Stimulated activated naive CD4-positive, alpha-beta T cell treated with Interleukin-2 at 50 U/mL for 16 hours (primary cell): ENCODE measurements at places on chromosomes 1 and 21.

- no peak for DNase-seq
Measured at GRCh38 chr1:3241673-3242407, 172.8 kb downstream of the PRDM16 start.

DNA sequence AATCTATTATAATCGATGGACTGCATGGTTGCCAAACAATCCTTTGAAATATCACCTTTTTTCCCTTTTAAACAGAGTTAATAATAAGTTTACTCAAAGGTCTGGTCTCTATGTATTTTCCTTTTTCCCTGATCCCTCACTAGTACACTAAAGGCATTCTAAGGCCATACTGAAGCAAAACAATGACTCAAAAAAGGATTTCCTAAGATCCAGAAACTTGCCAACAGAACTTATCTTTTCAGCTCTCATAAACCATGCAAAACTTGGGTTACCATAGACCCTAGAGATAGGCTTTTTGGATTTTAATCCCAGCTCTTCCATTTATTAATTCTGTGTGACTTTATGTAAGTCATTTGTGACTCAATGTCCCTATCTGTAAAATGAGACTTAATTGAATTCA, 77.1 kb downstream of the IFI44 start:
- no peak for DNase-seq

GRCh38 chr1:67704351-67704750, 19.4 kb downstream of the GADD45A start:
- no peak for DNase-seq

DNA sequence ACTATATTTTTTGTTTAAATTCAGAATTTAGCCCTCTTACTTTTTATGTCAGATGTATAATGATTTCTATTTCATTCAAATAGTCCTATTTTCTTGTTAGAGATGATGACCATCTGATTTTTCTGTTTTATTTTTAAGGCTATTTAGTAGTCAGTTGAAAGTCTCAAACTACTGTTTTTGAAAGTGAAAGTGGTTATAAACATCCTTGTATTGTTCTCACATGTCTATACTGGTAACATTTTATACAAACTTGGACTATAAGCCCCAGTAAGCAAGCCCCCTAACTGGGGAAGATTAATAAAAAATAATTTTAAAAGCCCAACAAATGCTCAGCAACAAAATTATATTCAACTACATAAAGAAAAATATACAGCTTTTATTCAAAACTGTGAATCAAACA, 271.3 kb upstream of the RGS18 start:
- DNase-seq = no peak

DNA sequence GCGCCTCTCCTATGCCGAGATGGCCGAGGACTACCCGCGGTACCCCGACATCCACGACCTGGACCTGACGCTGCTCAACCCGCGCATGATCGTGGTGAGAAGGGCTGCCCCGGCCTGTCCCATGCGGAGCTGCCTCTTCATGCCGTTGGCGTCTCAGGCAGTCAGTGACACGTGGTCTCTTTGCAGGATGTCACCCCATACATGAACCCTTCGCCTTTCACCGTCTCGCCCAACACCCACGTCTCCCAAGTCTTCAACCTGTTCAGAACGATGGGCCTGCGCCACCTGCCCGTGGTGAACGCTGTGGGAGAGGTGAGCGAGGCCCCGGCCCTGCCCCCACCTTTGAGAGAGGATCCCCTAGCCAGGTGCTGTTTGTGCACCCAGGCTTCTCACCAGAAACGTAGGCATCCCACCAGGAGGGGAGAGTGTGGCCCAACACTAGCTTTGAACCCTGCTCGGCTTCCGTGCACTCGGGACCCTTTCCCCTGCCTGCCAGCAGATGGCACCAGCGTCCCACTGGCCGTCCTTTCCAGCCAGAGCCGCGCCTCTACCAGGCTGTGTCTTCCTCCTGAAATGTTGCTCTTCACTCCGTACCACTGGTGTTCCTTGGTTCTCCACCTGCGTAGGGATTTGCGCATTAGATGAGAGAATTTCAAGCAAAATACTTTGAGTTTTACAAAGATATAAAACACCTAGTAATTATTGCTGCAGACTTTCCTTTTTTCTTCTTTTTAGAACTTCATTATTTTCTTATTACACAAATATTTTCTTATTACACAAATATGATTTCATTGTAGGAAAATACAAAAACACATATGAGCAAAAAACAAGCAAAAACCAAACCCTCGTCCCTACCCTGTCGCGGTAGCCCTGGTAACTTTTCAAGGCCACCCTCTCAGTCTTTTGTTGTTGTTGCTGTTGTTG, 9.0 kb downstream of the NPPA start:
- DNase-seq = peak; percentile 55

DNA sequence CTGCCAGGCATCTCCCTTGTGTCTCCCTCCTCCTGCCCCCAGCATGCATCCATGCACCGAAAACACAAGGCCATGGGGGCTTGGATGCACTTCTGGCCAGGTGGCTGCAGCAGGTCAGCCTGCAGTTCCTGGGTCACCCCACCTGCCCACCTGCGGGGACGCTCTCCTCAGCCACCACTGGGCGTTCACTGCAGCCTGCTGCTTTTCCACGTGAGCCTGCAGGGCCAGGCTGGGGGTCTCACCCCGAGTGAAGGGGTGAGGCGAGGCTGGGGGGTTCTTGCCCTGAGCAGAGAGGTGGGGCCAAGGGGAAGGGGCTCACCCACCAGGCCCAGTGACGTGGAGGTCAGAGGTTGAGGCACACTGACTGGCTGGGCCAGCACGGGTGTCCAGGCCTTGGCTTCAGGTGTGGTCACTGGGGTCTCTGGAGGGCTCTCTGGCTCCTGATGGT, 64.6 kb downstream of the WNT9A start:
- no peak for DNase-seq

- no peak for DNase-seq
Measured at GRCh38 chr1:113207019-113207418, 134.0 kb downstream of the LRIG2 start.

DNA sequence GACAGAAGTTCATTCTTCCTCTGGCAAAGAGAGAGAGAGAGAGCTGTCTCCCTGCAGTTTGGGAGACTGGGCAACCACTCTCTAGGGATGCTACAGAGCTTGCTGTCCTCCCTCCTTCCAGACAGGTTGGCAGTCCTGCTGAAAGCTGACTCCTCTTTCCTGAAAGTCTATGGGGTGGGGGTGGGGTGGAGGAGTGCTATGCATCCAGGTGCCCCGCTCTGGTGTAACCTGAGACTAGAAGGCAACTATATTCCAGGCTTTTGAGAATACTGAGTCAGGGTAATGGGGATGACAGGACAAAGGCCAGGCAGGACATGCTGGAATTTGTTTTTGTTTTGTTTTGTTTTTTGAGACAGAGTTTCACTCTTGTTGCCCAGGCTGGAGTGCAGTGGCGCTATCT, 55.4 kb downstream of the OPTC start:
- DNase-seq = no peak

DNA sequence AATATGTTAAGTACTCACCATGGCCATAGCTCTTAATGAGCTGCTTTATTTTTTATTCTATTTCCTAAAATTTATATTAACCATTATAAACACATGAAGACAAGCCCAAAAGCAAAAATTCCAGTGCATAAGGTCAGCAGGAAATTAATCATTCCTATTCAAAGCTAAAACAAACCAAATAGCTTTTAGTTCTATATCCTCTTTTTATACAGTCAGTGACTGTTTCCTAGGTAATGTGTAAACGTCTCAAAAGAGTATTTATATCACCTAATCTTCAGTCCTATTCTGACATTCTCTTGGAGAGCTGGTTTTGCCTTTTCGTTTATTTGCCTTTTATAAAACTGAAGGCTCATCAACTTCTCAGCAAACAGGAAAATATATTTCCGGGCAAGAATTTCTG, 4.2 kb downstream of the GOLPH3L start:
- DNase-seq = no peak

GRCh38 chr1:37561133-37562132, 4.7 kb downstream of the DNALI1 start:
- no peak for DNase-seq

GRCh38 chr1:107991371-107992066, 26.5 kb upstream of the VAV3 start:
- DNase-seq = no peak

- no peak for DNase-seq
Measured at GRCh38 chr1:168466714-168467131, 77.1 kb downstream of the XCL2 start.

DNA sequence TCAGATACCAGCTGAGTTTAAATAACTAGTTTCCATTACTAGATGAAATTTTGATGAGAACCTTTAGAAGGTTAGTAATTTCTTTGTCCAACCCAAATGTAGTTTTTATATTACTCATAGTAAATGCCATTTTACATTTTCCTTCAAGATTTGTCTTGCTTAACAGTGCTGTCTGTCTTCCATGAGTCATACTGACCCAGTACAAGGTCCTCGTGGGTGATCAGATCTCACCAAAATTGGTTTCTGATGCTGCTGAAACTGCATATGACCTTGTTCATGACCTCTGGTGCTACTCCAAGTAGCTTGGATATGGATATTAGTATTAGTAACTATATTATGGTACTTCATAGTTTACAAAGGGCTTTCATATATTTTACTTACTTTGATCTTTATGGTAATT, 207.1 kb downstream of the RYR2 start:
- no peak for DNase-seq

GRCh38 chr1:64616039-64616438, 128.8 kb upstream of the RAVER2 start:
- no peak for DNase-seq

DNA sequence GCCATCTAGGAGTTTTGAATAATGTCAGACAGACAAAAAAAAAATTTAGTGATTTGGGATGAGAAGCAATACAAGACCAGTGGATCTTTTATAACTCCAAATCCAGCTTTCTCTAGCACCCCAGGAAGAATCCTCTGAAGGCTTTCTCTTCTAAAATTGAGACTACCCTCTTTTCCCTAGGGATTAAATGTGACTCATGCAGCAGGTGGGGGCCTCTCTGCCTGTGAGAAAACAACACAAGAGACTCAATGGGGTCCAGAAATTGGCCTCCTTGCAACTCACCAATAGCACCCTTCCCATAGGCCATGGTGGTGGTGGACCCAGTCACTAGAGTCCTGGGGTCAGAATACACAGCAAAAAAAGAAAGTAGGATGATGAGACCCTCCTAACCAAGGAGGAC, 120.3 kb upstream of the ATP1A1 start:
- no peak for DNase-seq

- no peak for DNase-seq
Measured at GRCh38 chr1:239872626-239873025, 219.1 kb upstream of the FMN2 start.

- DNase-seq = no peak
Measured at GRCh38 chr21:42263591-42264131, 44.7 kb downstream of the ABCG1 start.

DNA sequence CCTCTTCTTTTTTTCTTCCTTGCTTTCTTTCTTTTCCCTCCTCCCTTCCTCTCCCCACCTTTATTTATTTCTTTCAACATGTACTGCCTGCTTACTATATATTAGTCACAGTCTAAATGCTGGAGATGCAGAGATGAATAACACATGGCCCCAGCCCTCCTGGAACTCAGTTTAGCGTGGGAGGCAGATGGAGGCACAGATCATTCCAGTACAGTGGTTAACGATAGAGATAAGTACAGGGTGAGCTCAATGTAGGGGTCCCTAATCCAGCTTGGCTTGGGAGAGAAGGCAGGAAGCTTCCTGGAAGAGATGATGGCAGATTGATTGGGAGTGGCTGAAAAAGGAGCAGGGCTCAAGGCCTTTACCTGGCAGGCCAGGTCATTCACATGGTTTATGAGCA, 55.6 kb upstream of the PPP2R5A start:
- no peak for DNase-seq

- no peak for DNase-seq
Measured at GRCh38 chr1:159974350-159974965, 20.4 kb upstream of the SLAMF9 start.
